ENCODE measurements at places on chromosomes 1 and 21.

- peak; percentile 40 for DNase-seq
Observed at GRCh38 chr1:225962440-225962975, 21.5 kb upstream of the LEFTY2 start.

DNA sequence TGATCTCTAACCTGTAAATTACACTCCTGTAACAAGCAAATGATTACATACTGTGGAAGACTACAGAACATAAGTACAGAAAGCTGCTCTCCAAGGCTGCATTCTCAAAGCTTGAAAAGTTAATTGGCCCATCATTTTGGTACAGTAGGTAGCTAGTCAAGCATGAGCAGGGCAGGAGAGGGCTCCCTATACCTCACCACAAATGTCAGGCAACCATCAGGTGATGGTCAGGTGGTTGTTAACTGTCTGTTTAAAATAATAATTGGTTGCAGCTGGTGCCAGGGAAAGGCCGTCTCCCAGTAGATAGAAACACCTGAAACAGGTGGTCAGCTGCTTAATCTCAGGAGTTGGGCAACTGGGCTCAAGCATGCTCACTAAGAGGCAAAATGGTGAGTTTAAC is 13.1 kb upstream of the SLC1A7 start:
- no peak for DNase-seq

GRCh38 chr1:212504171-212504803 is 71.6 kb downstream of the NENF start:
- DNase-seq, result no peak

DNA sequence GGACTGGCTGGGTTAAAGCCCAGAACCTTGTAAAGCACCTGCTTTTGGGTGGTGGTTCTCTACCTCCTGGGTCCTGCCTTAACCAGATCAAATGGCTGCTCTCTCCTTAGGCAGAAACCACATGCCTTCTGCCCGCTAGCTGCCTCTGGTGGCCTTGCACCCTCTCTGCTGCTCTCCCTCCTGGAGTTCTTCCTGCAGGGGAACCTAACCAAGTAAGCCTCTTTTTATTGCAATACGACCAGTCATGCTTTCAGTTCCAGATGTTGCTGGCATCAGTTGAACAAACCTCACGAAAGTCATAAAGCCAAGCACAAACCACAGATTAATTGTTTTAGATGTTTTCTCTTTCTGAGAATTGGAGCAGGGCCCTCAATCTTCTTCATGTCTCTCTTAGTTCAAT is 118.9 kb downstream of the GDAP2 start:
- no peak for DNase-seq

DNA sequence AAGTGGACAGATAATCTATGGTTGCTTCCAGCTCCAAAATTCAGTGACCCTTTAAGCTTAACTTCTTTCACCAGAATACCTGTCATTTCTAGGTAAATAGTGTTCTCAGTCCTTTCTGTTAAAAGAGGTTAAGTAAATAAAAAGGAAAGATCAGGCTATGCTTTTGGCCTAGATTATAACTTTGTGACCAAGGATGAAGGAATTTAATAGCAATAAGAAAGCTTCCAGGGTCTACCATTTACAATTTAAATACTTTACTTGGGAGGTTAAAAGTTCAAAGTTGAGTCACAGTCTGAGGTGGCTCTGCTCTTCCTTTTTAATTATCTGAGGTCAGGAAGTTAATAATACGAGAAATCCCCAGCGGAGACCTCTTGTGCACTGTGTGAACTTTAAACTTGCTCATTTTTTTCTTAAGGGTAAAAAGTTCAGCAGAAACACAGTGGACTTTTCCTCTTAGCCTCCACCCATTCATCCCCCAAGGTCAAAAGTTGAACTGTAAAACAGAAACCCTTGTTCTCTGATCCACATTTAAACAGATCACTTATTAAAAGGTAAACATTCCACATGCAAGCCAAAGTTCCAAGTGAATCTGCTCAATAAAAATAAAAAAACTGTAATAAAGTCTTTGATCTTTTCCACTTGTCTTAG is 187.1 kb downstream of the NRIP1 start:
- no peak for DNase-seq

DNA sequence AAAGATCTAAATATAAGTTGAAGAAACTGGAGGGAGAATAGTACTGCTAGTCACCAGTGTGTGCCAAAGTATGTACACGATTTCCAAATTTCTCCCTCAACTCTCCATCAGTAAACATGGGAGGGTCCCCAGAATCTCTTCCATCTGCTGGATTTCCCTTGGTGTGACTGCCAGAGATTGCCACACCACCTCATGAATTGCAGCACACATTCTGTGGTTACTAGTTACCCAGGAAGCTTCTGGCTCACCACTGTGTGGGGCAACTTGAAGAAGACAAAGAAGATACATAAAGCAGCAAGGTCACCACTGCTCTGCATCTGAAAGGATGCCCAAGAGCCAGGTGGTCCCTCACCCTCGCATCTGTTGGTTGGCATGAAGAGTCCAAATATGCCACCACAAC is 191.7 kb upstream of the ESRRG start:
- DNase-seq, result no peak

DNA sequence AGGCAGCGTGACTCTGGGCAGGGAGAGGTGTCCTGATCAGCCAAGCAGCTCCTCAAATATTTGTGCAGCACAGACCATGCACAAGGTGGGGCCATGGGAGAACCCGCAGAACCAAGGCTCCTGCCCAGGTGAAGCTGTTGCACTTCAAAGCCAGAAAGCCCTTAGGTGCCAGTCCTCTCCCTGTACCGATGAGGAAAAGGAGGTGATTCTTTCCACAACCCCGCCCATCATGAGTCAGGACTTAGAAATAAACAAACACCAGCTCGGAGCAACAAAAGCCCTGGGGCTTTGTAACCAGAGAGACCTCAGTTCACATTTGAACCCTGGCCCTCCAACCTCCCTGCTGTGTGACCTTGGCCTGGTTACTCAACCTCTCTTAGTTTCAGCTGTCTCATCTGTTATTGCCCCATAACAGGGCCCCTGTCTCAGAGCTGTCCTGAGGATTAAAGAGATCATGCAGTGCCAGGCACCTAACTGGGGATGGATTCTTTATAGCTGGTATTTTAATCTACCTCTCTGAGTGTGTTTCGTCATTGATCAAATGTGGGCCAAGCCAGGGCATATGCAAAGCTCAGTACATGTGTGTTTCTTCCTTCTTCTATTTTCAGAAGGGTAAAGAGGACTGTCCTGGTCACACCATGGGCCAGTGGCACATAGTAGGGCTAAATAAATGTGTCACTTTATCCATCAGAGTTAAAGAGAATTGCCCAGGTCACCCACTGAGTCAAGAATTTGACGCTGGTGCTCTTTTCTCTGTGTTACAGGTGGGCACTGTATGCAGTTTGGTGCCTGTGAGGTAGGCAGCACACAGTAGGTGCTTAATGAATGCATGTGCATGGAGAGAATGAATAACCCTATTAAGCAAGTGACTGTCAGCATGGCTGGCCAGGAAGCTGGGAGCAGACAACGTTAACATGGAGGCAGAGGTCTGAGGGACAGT is 1.4 kb downstream of the LDLRAD1 start:
- no peak for DNase-seq

DNA sequence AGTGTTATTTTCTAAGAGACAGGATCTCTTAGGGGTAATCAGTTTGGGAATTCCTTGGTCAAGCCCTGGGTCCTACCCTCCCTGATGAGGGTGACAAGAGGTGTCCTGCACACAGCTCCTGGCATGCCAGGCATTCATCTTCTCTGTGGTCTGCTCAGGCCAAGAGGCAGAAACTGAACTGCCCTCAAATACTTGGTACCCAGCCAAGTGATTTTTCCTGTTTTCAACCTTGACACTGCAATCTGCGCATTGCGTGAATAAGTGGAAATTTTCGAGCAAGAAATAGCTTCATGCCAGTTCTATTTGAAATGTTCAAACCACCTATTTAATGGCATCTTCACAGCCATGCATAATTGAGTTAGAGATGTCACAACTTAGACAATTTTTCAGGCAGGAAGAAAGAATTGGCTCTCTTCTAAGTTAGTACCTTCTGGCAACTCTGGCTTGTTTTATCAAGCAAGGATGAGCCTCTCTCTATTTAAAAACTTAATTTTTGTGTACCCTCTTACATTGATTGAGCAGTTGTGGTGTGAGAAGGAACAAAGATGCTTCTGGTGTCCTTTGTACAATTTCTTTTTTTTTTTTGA is 27.0 kb downstream of the DNM3 start:
- DNase-seq, result no peak

DNA sequence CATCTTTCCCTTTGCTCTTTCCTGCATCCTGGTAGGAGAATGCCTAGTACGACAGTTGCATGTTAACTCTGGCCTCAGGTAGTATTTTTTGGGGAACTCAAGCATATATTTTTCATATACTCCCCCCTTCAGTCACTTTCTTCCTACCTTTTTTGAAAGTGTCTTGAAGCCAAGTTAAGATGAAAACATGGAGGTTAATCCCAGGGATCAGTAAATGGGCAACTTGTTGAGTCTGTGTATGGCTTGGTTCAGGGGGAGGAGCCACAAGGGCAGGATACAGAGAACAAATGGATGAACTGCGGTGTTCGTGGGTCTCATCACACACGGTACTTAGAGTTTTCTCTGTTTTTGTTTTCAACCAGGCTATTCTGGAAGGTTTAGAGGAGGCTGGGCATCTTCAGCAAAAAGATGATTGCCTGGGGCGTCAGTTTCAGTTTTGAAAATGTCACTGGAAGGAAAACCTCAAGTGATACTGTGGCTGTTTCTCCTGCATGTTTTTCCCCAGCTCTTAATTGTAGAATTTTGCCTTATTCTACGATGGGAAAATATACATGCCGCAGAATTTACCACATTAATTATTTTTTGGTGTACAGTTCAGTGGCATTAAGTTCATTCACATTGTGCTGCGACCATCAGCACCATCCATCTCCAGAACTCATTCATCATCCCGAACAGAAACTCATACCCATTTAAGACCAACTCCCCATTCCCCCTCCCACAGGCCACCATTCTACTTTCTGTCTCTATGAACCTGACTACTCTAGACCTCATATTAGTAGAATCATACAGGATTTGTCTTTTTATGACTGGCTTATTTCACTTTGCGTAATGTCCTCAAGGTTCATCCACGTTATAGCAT is 71.5 kb downstream of the MAP10 start:
- no peak for DNase-seq

DNA sequence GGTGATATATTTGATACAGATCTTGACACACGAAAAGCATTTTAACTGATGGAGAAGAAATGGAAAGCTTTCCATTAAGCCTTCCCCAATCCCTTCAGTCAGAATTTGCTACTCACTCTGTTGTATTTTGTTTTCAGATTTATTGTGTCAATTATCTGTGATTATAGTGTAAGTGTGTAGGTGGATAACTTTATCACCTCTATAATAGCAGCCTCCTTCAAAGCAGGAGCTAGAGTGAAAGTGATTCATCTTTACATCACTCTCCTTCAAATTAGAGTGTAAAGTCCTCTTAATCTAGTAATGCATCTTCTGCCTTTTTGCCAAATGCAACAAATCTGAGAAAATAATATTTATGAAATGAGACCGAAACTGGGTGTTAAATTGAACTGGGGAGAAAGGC is 459.7 kb upstream of the ZP4 start:
- DNase-seq, result no peak

All from CD4-positive, alpha-beta T cell treated with Interferon gamma for 1 hour (primary cell).